Stomach (tissue), 19 donors: ENCODE measurements at places on chromosomes 1 and 21. TPM values are rescaled to one million over a fixed set of nuclear protein-coding genes. Genes with fewer than 3 reads are reported as not detected.
A peak's percentile ranks its signal among the peaks of the same experiment; 100 is the strongest.

Gene TCHHL1
- not detected for total RNA-seq

Gene OR2AK2
- not detected for total RNA-seq

Gene SPATA45
- total RNA-seq = not detected

Gene GJB5
- not detected for total RNA-seq

Gene TIE1
- 18.5 TPM for total RNA-seq

- peaks cover 93% of the 10 kb centered on the region for H3K4me1 ChIP-seq
- H3K27ac ChIP-seq = peak overlapping the region; percentile 81
- no peak for DNase-seq
- H3K27me3 ChIP-seq = no peaks in the 10 kb centered on the region
- no peaks in the 10 kb centered on the region for H3K36me3 ChIP-seq
Measured at GRCh38 chr1:19427087-19427781, 58.1 kb downstream of the CAPZB start.

- H3K27me3 ChIP-seq = no peaks in the 10 kb centered on the region
- peaks cover 58% of the 10 kb centered on the region for H3K4me1 ChIP-seq
- H3K27ac ChIP-seq = no peak overlapping the region
- no peak overlapping the region for H3K4me3 ChIP-seq
- no peak for DNase-seq
Measured at GRCh38 chr1:63835128-63835527, 61.3 kb downstream of the ROR1 start.

- peak; percentile 25 for DNase-seq
- H3K27ac ChIP-seq = no peak overlapping the region
- H3K27me3 ChIP-seq = no peaks in the 10 kb centered on the region
Measured at GRCh38 chr1:94892604-94893254, 34.2 kb downstream of the CNN3 start.

DNA sequence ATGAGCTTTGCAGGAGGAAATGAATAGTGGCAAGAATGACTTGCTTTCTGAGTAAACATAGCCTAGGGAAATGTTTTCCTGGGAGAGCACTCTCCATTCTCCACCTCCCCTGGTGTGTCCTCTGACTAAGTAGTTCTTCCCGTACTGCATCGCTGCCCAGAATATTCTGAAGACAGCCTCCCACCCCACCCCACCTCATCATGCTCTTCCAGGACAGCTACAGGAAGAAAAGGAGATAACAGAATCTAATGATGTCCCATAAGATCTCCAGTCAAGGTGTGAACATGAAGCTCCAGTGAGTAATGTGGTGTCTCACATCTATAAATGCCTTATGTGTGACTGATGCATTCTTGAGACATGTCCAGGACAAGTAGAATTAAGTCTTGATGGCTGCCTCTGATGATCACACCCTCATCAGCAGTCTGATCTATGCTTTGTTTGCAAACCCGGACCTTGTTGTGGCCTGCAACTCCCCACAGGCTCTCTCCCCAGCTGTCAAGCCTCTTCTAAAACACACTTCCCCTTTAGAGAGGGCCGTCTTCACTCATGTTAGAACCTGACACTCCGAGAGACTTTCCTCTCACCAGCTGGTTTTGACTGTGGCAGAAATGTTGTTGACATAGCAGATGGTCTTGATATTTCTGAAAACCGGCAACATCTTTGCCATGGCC is 183.0 kb downstream of the CYYR1 start:
- no peak overlapping the region for H3K4me3 ChIP-seq
- no peaks in the 10 kb centered on the region for H3K4me1 ChIP-seq
- no peaks in the 10 kb centered on the region for H3K27me3 ChIP-seq
- no peak overlapping the region for H3K27ac ChIP-seq
- no peaks in the 10 kb centered on the region for H3K36me3 ChIP-seq

DNA sequence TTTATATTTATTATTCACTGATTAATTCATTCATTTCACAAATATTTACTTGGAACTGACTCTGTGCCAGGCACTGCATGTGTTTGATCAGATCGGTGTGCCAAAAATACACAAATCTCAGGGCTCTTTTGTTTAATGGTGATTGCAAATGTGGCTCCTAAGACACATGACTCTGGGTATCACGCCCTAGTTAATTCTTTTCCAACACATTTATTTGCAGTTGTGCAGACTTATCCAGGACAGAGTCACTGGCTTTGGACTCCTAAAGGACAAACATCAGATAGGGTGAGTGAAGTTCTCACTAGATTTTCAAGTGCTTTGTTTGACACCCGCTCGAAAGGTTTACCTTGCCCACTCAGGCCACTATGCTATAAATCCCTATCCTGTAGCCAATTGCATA is 335.5 kb downstream of the BARHL2 start:
- no peak overlapping the region for H3K27ac ChIP-seq
- H3K4me1 ChIP-seq = peaks cover 7% of the 10 kb centered on the region
- no peaks in the 10 kb centered on the region for H3K36me3 ChIP-seq
- H3K27me3 ChIP-seq = no peaks in the 10 kb centered on the region
- H3K4me3 ChIP-seq = no peak overlapping the region

DNA sequence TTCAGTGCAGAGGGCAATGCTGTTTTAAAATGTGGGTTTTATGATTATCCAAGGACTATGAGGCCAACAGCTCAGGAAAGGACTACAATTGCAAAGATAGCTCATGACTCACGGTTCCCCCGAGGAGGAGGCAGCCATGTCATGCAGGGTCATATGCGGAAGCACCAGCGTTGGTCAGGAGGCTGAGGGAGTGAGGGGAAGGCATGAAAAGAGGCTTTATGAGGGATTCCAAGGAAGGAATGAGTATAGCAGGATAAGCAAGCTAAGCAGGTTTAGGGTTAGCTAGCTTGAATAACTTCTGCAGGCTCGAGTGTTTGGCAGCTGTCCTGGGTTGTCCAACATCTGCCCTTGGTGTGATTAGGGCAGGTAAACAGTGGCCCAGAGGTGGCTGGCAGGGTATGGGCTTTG is 495.1 kb downstream of the SETD4 start:
- H3K4me1 ChIP-seq = peaks cover 5% of the 10 kb centered on the region
- H3K27me3 ChIP-seq = no peaks in the 10 kb centered on the region
- peak; percentile 40 for DNase-seq
- H3K4me3 ChIP-seq = no peak overlapping the region

DNA sequence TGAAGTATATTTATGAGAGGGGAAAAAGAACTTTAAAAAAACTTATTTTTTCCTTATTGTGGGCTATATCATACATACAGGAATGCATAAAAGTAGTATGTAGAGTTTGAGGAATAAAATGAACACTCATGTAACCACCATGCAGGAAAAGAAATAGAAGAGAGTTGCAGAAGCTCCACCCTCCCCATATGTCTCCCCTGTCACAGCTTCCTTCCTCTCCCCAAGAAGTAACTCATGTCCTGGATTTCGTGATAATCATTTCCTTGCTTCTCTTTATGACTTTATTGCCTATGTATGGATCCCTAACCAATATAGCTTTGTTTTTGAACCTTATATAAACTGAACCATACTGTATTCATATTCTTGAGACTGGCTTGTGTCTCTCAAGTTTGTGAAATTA is 126.4 kb downstream of the ZZZ3 start:
- H3K4me3 ChIP-seq = no peak overlapping the region
- H3K27me3 ChIP-seq = no peaks in the 10 kb centered on the region
- H3K4me1 ChIP-seq = no peaks in the 10 kb centered on the region

DNA sequence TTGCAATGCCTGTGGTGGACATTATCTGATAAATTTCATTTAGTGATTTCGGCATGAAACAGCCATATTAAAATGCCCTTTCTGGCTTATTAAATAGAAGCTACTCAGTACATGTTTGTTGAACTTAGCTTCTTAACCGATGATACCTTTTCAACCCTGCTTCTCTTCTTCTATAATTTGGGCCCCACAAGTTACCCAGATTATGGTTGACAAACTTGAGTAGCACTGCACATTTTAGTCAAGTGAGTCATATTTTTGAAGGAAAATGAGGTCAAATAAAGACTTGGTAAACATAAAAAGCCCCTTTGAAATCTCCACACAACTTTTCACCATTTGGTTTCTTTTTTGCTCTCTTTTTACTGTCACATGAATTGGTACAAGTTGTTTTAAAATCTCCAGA is 33.8 kb downstream of the GIPC2 start:
- no peak overlapping the region for H3K4me3 ChIP-seq
- no peaks in the 10 kb centered on the region for H3K27me3 ChIP-seq
- no peak overlapping the region for H3K27ac ChIP-seq
- H3K4me1 ChIP-seq = peaks cover 13% of the 10 kb centered on the region
- DNase-seq = no peak

- no peaks in the 10 kb centered on the region for H3K36me3 ChIP-seq
- H3K4me1 ChIP-seq = peaks cover 15% of the 10 kb centered on the region
- no peak overlapping the region for H3K27ac ChIP-seq
- H3K27me3 ChIP-seq = no peaks in the 10 kb centered on the region
Measured at GRCh38 chr1:84598418-84598817, 24.2 kb upstream of the CTBS start.

- peak overlapping the region; percentile 97 for H3K4me3 ChIP-seq
- peak overlapping the region; percentile 99 for H3K27ac ChIP-seq
- peaks cover 7% of the 10 kb centered on the region for H3K36me3 ChIP-seq
Measured at GRCh38 chr1:53196017-53196484, 573 bp upstream of the CPT2 start.

DNA sequence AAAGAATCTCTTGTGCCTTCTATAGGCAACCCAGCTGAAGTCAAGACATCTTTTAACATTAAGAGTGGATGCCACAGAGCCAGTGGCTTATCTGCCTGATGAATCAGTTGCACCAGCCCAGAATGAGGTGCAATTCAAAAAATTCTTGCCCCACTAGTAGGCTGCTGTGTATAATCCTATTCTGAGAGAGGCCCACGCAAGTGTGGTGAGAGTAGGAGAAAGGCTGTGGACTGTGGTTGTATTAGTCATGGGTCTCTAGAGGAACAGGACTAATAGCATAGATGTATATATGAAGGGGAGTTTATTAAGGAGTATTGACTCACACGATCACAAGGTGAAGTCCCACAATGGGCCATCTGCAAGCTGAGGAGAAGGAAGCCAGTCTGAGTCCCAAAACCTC is 216.4 kb downstream of the LTN1 start:
- H3K4me3 ChIP-seq = no peak overlapping the region
- no peak for DNase-seq
- H3K36me3 ChIP-seq = no peaks in the 10 kb centered on the region
- no peak overlapping the region for H3K27ac ChIP-seq

- H3K36me3 ChIP-seq = peaks cover 68% of the 10 kb centered on the region
- no peaks in the 10 kb centered on the region for H3K4me1 ChIP-seq
- DNase-seq = no peak
- no peak overlapping the region for H3K4me3 ChIP-seq
Measured at GRCh38 chr1:12309783-12310742, 80.2 kb downstream of the VPS13D start.

DNA sequence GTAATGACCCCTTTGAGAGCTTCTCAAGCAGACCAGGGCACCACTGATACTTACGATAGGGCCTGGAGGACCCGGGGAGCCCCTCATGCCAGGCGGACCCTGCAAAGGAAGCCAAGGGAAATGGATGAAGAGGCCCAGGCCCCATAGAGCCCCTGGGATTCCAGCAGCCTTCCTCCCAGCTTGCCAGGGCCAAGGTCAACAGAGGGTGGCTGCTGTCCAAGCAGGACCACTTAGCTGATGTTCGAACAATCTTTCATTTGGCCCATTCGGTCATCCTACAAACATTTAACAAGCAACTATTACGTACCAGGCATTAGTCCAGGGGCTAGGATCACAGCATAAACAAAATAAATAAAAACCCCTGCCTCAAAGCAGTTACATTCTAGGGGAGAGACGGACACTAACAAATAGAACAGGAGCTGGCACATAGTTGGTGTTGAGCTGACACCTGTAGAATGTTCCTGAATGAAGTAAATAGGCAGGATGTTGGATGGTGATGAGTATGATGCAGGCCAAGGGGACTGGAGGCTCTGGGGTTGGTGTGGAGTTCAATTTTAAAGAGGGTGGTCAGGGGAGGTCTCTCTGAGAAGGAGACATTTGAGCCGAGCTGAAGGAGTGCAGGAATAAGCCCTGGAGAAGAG is 27.0 kb upstream of the PEF1 start:
- H3K4me1 ChIP-seq = peaks cover 78% of the 10 kb centered on the region
- H3K27me3 ChIP-seq = no peaks in the 10 kb centered on the region
- no peak overlapping the region for H3K4me3 ChIP-seq
- no peak for DNase-seq
- no peaks in the 10 kb centered on the region for H3K36me3 ChIP-seq

DNA sequence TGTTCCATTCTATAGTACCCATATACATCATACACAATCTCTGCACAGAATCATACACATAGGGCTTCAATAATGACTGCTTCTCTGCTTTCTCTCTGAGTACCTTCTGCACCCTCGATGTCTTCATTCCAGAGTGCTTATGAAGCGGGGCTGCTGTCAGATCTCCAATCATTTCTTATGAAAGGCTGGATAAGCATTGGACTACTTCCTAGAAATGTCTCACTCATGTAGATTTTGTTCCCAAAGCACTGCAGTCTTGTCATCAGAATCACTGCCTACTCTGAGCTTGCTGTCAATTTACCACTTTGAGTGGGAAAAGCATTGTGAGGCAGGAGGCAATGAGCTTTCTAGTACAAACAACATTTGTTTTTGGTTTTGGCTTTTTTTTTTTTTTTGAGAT is 179.0 kb downstream of the SLC35F3 start:
- no peak for DNase-seq
- H3K36me3 ChIP-seq = no peaks in the 10 kb centered on the region
- no peaks in the 10 kb centered on the region for H3K4me1 ChIP-seq
- no peak overlapping the region for H3K27ac ChIP-seq
- no peak overlapping the region for H3K4me3 ChIP-seq
- peaks cover 42% of the 10 kb centered on the region for H3K27me3 ChIP-seq
